ENCODE measurements at places on chromosomes 1 and 21.
A peak's percentile ranks its signal among the peaks of the same experiment; 100 is the strongest.

DNA sequence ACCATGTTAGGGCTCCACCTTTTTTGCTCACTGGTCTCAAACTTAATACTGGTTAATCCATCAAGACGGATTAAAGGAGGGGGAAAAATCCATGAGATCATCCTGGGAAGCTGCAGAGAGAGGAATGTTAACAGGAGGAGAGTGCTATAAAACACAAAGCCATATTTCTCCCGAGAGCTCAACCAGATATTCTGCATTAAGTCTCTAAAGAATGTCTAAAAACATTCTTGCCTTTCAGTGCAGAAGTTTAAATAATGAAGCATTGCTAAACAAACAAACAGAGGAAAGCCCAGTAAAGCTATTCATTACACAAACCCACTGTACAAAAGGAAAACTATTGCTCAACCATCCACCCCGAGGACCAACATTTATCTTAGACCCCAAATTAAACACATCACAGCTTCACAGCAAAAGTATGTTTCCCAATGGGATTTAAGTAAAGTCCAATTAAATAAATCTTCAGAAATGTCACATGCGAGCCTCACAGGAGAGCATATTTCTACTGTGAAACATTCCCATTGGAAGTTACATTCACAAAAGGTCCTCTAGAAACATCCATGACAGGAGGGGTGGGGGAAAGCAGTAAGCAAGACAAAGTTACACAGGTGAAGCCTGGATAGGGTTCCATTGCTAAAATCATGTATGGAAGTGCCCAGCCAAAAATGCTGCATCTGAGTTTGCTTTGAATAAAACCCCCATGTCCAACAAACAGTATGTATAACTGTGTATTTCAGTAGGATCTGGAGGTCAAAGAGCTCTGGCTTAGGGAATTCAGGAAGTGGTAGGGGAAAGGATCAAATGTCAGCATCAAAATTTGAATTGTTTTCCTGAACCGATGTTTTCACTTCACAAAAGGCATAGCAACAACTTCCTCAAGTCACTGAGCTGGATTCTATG is 23.3 kb downstream of the DUSP10 start:
- peak; percentile 99 for DNase-seq

DNA sequence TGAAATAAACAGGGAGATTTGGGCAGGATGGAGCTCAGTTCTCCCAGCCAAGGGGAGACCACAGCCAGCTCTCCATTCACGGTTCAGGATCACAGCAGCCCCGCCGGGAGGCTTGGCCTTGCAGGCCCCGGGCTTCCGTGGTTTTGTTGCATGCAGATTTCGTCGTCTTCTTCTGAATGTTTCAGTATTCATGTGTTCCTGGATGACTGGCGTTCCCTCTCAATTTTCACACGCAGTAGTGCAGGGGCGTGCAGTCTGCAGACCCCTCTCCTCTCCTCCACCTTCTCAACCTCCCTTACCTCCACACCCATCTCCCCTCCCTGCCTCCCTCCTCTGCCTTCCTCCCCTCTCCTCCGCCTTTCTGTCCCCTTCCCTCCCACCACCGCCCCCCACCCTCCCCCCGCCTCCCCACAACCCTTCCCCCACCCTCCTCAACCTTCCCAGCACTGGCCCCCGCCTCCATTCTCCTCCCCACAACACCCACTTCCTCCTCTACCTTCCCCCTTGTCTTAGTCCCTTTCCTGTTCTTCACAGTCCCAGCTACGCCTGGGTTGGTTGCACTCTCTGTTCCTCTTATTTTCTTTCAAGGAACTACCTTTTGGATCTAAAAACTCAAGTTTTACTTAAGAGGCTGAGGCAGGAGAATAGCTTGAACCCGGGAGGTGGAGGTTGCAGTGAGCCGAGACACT is 8.4 kb upstream of the SLC19A1 start:
- peak; percentile 23 for DNase-seq

GRCh38 chr1:234896477-234897389 is 231.9 kb downstream of the TOMM20 start:
- DNase-seq: peak; percentile 70

DNA sequence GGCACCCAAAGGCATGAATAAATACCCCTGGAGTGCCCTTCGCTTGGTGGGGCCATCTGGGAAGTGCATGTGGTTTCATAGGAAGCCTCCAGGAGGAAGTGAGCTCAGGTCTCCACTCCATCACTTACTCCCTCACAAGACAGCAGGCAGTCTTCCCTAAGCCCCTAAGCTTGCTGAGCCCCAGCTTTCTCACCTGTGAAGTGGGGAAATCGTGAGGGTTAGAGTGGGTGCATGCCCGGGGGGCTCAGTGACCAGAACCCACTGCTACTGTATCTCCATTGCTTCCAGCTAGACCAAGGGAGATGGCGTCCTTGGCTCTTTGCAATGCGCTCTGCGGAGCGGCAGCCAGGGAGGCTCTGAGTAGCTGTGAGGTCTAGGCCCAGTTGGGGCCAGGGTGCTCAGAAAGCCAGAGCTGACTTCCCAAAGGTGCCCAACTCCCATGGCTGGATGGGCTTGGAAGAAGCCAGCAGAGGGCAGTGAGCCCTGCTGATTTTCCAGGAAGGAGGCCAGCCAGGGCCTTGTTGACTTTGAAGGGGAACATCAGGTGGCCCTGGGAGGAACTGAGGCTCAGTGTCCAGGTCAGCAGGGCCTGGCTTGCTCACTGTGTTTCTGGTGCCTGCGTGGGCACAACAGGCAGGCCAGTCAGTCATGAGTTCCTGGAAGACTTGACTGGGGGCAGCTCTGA is 27.3 kb downstream of the CDCP2 start:
- DNase-seq: peak; percentile 25

- no peak for DNase-seq
These were observed 116.5 kb upstream of the C1orf174 start for GRCh38 chr1:4016351-4017130.

DNA sequence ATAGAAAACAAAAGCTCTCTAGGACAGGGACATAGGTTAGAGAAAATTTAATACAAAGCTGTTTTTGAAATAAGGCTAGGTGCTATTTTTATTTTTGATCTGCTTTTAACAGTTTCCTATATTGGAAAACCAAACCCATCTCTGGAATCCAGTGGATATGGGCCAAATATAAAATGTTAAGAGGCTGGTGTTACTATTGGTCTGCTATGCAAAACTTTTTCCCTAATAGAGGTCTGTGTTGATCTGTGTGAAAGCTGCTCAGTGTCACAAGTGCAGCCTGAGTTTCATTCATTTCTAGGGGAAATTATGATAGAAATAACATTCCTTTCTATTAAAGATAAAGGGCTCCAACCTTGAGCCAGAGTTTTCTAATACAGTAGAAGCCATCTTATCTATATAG is 116.4 kb downstream of the OLFML2B start:
- no peak for DNase-seq

DNA sequence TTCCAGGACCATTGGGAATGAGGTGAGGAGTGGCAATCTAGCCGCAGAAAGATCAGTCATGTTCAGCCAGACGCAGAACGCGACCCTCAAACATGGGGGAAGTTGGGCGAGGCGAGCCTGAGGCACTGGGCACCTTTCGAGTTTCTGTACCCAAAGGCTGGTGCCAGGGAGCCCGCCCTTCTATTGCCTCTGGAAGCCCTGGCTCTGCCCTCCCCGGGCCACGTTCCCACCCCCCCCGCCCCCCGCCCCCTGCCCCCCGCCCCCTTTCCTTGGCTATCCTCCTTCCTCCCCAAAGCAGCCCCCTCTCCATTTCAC is 2.2 kb upstream of the ZBTB7B start:
- no peak for DNase-seq

DNA sequence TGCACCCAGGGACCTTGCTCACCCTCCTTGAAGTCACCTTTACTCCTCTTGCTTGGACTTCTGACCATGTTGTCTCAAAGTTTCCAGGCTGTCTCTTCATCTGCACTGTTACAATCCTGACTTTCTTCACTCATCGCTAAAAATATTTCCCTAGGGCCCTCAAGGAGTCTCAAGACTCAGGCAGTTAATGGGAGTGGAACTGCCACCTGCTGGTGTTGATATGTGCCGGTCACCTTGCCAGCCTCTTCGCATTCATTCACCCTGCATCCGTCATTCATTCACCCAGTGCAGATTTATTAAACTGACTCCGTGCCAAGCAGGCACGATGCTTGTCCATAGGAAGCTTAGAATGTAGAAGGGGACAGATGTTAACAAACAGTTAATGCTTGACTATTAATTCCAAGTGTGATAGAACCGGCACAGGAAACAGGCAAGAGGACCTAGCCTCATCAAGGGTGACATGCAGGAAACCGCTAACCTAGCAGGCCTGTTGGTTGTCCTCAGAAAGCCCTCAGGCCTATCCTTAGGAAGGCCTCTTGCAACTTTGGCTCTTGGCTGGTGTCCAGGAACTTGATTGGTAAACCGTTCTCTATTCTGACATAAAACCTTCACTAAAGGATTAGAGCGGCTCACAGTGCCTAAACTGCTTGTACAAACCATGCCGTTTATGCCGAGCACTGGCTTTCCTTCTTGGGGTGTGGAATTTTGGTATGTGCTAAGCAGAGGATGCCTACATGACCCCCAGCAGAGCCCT is 342.2 kb downstream of the CAMTA1 start:
- DNase-seq: no peak

DNA sequence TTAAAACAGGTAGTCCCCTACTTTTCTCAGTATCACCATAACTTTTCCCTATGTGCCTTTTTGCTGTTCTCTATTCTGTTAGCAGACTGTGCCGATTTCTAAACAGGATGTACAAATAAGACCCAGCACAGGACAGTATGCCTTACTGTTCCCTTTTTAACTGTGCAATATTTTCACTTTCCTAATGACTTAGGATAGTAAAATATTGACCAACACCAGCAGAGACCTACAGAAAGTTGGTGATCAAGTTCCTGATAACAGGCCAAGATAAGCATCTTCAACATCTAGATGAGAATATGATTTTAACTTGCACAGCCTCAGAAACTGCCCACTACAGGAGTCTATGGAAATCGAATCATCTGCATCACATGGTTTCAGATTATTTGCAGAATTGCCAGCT is 42.0 kb downstream of the ADSS2 start:
- DNase-seq: no peak

Data from fibroblast of skin of abdomen (primary cell).